ENCODE measurements at places on chromosomes 11 and 22. TPM values are rescaled to one million over a fixed set of nuclear protein-coding genes. Genes with fewer than 3 reads are reported as not detected.

USH1C gene
- total RNA-seq = not detected

DNA sequence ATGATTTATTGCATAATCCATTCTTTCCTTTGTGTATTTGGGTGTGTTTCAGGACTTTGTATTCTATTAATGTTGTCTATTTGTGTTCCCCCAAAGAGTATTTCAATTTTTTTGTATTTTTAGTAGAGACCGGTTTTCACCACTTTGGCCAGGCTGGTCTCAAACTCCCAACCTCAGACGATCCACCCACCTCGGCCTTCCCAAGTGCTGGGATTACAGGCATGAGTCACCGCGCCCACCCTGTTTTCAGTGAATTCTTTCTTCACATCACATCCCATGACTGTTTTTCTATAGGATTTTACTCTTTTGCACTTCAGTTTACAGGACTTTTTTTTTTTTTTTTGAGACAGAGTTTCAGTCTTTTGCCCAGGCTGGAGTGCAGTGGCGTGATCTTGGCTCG, 46.3 kb downstream of the RBX1 start:
- DNase-seq = no peak

DNA sequence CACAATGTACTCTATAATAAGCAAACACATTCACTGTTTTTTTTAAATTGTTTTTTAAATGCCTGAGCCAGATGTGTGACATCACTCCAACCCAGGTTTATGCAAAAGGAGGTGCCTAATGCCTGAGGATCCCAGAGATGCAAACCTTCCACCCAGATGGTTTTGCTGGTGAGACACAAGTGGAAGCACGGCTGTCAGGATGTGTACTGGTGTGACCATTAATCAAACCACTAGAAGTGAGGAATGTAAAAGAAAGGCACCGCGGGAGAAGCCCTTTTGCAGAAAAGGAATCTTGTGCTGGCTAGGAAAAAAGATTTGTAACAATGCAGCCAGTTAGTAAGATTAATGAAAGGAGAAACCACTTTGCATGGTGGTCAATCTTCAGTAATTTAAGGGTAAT, 407.4 kb downstream of the LARGE1 start:
- DNase-seq = no peak

DNA sequence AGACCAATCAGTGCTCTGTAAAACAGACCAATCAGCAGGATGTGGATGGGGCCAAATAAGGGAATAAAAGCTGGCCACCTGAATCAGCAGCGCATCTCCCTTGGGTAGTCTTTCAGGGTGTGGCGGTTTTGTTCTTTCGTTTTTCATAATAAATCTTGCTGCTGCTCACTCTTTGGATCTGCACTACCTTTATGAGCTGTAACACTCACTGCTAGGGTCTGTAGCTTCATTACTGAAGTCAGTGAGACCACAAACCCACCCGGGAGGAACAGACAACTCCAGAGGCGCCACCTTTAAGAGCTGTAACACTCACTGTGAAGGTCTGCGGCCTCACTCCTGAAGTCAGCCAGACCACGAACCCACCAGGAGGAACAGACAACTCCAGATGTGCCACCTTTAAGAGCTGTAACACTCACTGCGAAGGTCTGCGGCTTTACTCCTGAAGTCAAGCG, 175.5 kb upstream of the PDGFD start:
- no peak for DNase-seq

DNA sequence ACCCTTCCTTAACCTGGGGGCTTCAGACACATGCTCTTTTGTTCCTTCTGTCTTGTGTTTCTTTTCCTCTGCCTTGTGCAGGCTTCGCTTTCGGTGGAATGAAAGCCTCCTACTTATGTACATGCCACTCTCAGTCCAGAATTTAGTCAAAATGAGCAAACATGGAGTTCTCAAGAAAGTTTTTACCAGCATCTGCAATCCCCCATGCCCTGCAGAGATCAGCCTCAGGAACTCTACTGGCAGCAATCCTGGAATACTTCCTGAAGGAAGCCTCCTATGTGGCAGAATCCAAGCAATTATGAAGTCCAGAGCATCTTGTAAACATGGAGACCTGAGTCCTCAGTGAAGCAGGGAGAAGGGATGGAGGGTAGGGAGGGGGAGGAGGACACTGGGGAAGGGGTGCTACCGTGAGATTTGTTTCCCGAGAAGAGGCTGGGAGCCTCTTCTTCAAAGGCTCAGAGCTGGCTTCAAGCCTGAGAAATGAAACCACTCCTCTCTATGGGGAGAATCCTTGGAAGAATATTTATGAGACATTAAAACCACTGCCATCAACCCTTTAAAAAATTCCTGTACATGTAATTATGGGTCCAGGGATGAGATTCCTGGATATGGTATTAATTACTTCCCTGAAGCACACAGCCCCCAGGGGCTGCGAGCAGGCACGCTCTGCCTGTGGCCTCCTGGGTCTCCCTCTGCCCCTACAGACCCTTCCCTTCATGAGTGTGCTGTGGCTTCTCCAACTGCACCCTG, 58.4 kb downstream of the TENM4 start:
- no peak for DNase-seq

Data from neural crest cell (in vitro differentiated cells).